ENCODE measurements at places on chromosomes 5 and 9.

DNA sequence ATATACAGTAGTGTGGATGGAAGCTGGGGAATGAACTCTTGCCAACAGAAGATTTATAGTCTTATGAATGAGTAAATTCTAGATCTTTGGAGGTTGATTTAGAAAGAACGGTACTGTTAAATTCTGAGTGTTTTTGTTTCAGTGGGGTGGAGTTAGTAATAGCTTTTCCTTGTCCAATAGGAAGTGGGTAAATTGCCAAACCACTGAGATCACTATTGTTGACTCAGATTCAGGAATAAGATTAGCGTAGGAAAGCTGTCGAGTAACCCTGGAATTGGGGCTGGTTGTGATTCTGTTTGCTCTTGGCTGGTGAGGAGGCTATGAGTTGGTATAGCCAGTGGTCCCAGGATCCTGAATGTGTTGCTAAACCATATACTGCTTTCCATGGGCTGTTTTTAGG is 155.6 kb downstream of the ARHGAP26 start:
- DNase-seq, result no peak

DNA sequence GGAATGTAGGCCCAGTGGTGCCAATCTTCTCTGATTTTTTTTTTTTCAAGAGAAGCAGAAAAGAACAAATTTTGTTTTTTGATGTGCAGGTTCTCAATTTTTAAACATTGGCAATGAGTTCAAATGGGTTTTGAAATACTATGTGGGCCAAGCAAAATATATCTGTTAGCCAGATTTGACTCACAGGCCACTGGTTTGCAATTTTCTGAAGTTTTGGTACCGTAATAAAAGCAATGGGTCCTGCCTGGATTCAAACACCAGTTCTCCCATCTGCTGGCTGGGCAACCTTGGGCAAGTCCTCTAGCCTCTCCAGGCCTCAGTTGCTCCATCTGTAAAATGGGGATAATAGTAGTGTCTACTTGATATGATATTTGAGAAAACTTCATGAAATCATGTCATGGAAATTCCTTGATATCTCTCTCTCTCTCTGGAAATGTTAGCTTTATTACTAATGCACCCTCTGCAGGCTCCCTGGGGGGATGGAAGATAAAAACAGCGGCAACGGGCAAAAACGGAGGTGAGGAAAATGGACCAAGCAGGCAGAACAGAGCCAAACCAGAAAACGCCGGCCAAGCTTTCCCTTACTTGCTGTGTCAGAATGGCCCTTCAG is 63.4 kb downstream of the SMIM23 start:
- DNase-seq, result no peak

GRCh38 chr9:69181908-69182353 is 7.9 kb downstream of the TJP2 start:
- no peak for DNase-seq

DNA sequence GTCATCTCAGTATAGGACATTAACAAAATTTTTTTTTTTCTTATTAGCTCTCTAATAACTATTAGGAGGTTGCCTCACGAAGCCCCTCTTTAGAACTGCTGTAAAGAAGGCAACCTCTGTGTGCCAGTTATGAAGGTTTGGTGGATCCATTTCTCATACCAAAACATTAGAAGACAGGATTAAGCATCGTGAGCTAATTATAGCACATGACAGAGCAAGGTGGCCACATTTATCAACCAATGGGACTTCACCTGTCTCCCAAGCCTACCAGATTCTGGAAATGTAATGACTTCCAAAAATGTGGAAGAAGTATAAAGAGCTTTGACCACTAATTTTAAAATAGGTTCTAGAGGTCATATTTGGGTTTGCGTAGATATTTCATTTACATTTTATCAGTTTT is 107.2 kb downstream of the SMARCA2 start:
- no peak for DNase-seq

GRCh38 chr5:96942911-96943310 is 7.0 kb downstream of the LNPEP start:
- no peak for DNase-seq

DNA sequence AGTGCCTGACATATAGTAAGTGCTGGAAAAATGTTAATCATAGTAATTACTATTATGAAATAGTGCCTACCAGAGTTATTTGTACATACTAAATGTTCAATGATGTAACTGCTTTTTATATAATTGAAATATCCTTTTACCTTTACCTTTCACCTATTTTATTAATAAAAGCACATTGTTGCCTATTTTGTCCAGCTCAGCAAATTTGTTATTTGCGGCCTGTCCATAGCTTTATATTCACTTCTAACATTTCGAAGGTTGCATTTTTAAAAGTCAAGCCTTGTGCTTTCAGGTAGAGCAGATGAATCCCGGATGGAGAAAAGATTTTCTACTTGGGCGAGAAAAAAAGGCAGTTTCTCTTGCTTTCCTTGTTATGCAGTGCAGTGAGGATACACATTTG is 119.3 kb downstream of the TLE1 start:
- no peak for DNase-seq

DNA sequence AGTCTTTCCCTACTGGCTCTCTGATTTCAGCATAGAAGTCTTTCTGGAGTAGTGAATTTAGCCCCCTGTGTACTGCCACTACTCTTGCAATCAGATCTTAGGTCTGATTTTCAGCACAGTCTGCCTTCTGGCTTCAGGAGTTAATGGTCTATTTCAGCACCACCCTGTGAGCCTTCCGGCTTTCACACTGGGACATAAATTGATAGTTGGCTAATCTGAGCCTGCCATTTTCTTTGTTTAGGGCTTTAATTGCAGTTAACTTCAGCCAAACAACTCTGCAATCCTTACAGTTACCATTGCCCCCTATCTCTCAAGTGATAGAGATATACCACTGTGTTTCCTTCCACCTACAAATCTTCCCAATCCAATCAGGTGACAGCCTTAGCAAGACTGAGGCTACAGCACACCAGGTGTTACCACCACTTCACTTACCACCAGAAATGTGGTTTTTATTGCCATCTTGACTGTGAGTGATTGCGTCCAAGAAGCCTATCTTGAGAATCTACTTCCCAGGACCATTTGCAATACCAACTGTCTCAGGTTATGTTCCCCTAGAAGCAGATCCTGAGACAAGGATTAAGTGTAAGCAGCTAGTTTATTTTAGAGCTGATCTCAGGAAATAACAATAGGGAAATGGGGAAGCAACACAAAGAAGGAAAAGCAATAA is 51.9 kb upstream of the NEK6 start:
- DNase-seq, result no peak
